Stimulated activated CD4-positive, alpha-beta T cell treated with anti-CD3 and anti-CD28 coated beads, Interleukin-4, amount 100 ng/mL, for 24 hours (primary cell): ENCODE measurements at places on chromosomes 16 and 17.

- DNase-seq: no peak
Measured at GRCh38 chr17:30343796-30344195, 9.9 kb upstream of the TMIGD1 start.

DNA sequence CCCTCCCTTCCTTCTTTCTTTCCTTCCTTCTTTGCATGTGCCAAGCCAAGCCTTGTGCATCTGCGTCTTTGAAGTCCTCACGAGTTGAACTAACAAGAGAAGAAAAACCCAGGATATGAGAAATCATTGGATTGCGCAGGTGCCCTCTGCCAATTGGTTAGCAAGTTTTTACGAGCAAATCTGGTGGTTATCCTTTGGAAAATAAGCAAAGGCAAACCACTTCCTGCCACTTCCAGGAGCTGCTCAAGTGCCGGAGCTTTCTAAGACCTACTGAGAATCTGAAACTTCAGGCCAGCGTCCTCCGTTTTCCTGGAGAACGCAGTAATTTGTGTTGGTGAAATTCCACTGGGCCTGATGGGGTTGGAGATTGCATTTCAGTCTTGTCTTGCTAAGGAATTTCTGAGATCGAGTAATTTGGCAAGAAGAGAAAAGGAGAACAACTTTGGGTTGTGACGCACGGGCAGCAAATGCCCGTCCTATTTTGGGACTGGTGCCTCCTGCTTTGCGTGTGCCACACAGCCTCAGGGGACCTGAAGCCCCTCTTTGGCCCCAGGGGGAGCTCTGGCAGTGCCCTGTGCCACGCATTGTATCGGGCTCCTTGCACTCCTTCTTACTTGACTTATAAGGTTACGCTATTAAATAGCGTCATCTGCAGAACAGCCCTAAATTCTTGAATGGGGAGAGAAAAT, 56.4 kb downstream of the CMIP start:
- DNase-seq: no peak

- DNase-seq: no peak
Measured at GRCh38 chr16:13835387-13835786, 84.6 kb upstream of the ERCC4 start.

DNA sequence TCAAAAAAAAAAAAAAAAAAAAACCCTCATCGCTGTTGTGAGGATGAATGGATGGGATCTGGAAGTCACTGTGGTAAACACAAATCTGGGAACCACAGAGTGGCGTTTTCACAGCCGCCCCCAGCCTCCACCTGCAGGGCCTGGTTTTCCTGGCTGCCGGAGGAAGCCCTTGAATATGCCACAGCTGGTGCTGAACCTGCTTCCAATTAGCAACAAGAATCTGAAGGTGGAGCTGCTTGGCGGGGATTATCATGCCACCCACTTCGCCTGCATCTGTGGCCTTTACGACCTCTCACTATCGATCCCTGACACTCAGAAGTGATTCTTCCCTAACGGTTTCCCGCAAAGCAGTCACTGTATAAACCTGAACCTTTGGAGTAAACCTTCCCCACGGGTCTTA, 16.1 kb downstream of the MRM3 start:
- DNase-seq: no peak

DNA sequence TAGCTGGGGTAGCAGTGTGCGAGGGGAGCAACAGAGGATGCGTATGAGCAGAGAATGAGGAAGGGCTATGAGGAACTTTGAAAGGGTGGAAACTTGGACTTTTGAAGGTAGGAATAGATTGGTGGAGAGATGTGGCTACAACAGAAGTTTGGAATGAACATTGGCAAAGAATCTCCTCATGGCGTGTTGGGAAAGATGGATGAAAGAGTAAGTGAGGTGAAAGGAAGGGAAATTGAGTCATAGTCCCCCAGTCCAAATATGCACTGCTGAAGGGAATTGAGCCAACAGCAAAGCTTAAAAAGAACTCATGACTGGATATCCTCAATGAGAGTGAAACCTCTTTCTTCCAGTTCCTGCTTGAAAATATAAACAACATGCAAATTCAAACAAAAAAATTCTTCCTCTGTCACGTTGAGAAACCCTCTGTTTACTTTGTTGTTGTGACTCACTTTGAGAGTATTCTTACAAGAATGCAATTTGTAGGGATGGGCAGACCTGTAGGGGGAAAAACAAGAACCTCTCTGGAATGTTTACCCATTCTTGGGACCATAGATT, 313.2 kb upstream of the KCNJ16 start:
- DNase-seq: no peak

DNA sequence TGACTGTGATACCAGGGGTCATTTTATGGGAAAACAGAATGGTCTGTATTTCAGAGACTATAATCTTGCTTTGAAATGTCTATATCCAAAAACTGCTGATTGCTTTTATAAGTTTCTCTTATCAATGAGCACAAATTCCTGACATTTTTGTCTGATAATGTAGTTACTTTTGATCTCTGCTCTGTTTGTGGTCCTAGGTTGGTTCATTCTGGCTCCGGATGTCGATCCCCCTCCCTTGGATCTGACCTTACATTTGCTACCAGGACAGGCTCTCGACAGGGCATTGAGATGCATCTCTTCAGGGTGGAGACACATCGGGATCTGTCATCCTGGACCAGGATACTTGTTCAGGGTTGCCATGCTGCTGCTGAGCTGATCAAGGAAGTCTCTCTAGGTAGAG, 27.3 kb upstream of the VPS4A start:
- no peak for DNase-seq

DNA sequence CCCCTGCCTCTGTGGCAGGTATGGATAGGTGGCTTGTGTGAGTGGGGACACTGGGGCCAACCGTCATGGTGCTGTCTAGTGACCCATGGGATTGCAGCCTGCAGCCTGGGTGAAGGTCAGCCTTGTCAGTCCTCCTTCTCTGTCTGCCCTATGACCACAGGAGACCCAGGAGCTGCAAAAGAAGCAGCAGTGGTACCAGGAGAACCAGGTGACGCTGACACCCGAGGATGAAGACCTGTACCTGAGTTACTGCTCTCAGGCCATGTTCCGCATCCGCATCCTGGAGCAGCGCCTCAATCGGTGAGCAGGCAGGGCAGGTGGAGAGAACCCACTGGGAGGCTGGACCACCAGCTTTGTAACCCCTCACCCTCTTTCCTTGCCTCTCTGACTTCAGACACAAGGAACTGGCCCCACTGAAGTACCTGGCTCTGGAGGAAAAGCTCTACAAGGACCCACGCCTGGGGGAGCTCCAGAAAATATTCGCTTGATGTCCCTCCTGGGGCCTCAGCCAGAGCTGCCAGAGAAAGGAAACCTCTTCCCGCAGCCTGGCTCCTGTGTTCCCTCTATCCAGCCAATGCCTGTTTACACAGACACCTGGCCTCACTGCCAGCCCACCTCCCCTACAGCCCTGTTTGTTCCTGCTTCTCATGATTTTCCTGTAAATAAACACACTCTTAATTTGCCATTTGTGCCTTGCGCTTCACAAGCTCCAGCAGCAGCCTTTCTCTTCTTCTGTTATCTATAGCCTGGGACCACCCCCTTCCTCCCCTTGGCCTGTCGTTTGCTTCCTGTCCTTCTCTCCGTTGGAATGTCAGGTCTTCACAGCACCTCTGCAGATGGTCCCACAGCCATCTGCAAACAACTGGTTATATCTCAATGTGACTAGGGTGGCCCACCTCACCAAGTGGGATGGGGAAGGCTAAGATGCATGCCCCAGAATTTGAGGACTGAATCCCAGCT, 4.5 kb upstream of the KATNB1 start:
- DNase-seq: no peak

DNA sequence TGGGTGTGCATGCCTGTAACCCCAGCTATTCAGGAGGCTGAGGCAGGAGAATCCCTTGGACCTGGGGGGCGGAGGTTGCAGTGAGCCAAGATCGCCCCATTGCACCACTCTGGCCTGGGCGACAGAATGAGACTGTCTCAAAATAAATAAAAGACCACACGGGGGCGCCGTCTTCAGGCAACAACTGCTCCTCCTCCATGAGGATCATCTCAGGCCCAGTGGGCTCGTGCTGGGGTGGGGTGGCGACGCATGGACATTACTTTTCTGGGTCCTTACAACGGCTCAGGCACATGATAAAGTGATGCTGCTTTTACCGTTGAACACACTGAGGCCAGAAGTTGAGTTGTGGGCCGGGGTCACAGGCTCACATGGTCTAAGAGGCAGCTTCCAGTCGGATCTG, 56.2 kb downstream of the PRMT7 start:
- DNase-seq: peak; percentile 34

- DNase-seq: no peak
Measured at GRCh38 chr17:81631482-81631881, 5.4 kb downstream of the NPLOC4 start.

DNA sequence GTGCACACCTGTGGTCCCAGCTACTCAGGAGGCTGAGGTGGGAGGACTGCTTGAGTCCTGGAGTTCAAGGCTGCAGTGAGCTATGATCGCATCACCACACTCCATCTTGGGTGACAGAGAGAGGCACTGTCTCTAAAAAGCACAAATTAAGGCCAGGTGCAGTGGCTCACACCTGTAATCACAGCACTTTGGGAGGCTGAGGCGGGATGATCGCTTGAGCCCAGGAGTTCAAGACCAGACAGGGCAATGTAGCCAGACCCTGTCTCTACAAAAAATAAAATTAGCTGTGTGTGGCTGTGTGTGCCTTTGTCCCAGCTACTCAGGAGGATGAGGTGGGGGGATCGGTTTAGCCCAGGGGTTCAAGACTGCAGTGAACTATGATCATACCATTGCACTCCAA, 81.6 kb downstream of the BMERB1 start:
- DNase-seq: no peak

DNA sequence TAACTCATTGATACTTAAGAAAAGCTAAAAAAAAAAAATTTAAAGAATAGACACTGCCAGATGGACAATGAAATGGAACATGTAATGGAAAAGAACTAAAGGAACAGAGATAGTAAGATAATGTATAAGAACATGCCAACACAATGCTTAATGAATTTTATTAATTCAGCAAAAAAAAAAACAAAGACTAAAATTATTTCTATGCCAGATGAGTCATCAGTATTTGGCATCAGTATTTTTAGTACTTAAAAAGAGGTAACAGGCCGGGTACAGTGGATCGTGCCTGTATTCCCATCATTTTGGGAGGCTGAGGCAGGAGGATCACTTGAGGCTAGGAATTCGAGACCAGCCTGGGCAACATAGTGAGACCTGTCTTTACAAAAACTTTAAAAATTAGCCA, 168.5 kb downstream of the CYB561 start:
- DNase-seq: no peak

GRCh38 chr17:65079489-65079900, 23.0 kb upstream of the GNA13 start:
- DNase-seq: no peak

GRCh38 chr16:25443994-25444393, 186.3 kb upstream of the ZKSCAN2 start:
- DNase-seq: no peak

DNA sequence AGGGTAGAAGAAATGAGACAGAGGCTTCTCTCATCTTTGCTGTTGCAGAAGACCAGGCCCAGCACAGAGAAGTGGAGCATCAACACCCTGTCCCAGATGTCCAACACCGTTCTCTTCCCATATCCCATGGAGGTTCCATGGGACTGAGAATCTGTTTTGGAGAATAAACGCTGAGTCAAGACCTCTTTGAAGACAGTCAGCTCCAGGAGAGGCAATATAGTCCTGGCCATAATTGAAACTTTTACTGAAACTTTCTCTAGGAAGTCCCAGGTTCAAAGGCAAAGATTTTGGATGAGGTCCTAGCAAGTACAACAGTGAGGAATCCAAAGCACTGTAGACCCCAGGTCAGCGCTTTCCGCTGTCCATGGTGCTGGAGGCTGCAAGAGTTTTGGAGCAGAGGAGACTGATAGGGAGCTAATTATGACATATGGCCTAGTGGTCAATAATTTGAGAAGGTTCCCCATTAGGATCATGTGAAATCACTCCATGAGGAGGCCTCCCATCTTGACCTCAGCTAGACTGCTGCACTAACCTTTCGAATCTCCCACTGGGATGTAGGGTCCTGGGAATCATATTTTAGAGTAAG, 36.0 kb downstream of the OSBPL7 start:
- DNase-seq: no peak

DNA sequence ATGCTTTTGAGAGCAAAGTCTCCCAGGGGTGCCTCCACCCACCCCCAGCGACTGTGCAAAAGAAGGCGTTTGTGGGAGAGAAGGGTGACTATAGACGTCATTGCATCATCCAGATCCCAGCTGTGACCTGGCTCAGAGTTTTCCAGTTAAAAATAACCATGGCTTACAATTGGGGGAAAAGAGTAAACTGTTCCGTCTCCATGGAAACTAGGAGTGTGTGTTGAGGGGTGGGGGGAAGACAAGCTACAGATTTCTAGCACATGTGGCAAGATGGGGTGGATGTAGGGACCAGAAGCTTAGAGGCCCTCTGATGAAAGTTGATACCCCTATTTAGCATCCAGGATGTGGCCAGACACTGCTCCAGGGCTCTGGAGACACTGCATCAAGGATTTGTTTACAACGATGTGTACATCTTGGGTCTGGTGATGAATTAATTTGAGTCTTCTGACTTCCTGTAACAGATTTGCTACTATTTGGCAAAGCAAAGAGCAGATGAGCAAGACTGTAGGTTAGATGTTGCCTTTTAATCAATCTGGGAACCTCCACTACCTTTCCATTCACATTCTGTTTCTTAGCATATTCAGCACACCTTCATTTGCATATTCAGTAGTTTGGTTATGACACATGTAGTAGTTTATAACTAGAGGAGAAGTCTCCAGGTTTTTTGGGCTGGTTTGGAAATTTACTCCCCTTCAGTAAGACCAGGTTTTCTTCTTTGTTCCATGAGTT, 6.2 kb upstream of the DUSP14 start:
- no peak for DNase-seq

- no peak for DNase-seq
Measured at GRCh38 chr16:67551972-67552371, 10.4 kb upstream of the CTCF start.

DNA sequence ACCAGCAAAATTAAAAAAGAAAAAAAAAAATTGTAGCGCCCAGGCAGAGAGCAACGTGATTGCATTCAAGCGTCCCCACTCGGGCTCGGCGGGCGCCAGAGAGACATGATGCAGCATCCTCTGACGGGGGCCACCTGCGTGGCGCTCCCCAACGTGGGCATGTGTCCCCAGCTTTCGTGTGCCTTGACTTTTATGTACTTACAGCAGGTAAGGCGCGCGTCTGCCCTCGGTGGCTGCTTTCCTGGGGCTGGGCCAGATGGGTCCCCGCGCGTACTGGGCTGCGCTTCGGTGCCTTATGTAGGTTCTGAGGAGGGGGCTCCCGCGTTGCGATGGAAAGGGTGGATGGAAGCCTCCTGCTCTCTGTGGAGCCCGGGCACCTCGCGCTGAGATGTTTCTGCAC, 28.4 kb upstream of the RBFOX1 start:
- no peak for DNase-seq

- DNase-seq: peak; percentile 14
Measured at GRCh38 chr16:50884066-50884860, 142.4 kb downstream of the CYLD start.
